Neuronal stem cell (in vitro differentiated cells): ENCODE measurements at places on chromosomes 1 and 21.

- DNase-seq = no peak
- no peak overlapping the region for H3K4me3 ChIP-seq
- no peak overlapping the region for H3K27ac ChIP-seq
These were observed 303.8 kb upstream of the SPAG17 start for GRCh38 chr1:118488787-118489186.

DNA sequence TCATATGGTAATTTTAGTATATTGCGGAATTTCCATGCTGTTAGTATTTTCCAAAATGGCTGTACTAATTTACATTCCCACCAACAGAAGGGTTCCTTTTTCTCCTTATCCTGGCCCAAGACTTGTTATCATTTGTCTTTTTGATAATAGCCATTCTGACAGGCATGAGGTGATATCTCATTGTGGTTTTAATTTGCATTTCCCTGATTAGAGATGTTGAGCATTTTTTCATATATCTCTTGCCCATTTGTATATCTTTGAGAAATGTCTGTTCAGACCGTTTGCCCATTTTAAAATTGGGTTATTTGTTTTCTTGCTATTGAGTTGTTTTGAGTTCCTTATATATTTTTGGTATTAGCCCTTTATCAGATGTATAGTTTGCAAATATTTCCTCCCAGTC lies 14.0 kb downstream of the CAPZA1 start:
- peaks cover 48% of the 10 kb centered on the region for H3K36me3 ChIP-seq

DNA sequence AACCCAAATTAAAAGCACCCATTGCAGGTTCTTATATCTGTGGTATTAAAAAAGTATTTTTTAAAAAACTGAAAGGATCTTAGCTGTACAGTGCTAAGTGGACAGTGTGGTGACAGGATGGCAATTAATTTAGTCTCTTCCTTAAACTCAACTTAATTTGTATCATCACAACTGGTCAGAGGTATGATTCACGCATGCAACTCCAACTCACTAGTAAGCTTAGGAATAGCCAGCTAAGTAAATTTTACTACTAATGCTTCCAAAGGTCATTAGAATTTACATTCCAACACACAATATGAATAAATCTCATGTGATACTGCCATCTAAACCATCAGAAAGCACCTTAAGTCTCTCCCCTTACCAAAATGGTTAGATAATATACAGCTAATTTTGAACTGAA lies 35.4 kb downstream of the ENAH start:
- no peaks in the 10 kb centered on the region for H3K4me1 ChIP-seq
- H3K36me3 ChIP-seq = peaks cover 24% of the 10 kb centered on the region
- no peak overlapping the region for H3K27ac ChIP-seq
- no peak for DNase-seq

GRCh38 chr1:246647113-246647512 lies 77.1 kb upstream of the SCCPDH start:
- peaks cover 39% of the 10 kb centered on the region for H3K36me3 ChIP-seq
- no peaks in the 10 kb centered on the region for H3K4me1 ChIP-seq
- no peak overlapping the region for H3K27ac ChIP-seq
- no peak overlapping the region for H3K4me3 ChIP-seq

GRCh38 chr1:207049514-207049913 lies 1.5 kb downstream of the YOD1 start:
- no peak overlapping the region for H3K27ac ChIP-seq
- peaks cover 46% of the 10 kb centered on the region for H3K36me3 ChIP-seq
- no peak for DNase-seq
